ENCODE measurements at places on chromosomes 5 and 9.

DNA sequence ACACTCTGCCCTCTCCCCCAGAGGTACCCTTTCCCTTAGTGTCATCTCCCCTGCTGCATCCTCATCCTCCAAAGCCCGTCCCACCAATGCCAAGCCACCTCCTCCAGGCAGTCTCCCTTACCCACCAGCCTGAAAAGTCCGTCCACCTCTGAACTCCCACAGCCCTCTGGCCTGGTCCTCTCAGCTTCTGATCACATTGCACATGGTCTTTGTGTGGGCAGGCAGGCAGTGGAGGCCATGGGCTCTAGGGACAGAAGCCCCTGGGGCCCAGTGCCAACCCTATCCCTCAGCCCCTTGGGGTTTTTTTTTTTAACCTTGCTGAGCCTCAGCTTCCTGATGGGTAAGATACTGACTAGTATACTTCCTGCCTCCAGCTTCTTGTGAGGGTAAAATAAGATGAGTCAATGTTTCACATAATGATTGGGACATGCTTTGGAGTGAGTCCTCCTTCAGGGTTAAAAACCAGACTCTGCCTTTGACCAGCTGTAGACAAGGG lies 19.4 kb downstream of the CSF1R start:
- H3K27ac ChIP-seq = peak overlapping the region; percentile 4
- peaks cover 3% of the 10 kb centered on the region for H3K27me3 ChIP-seq
- H3K4me3 ChIP-seq = no peak overlapping the region
- no peak for DNase-seq
- H3K36me3 ChIP-seq = no peaks in the 10 kb centered on the region

- no peaks in the 10 kb centered on the region for H3K36me3 ChIP-seq
- DNase-seq = no peak
- no peaks in the 10 kb centered on the region for H3K27me3 ChIP-seq
Observed at GRCh38 chr9:39588500-39589137, 233.2 kb downstream of the SPATA31A1 start.

GRCh38 chr5:173855162-173855994 lies 32.8 kb upstream of the CPEB4 start:
- no peaks in the 10 kb centered on the region for H3K36me3 ChIP-seq
- peak overlapping the region; percentile 35 for H3K27ac ChIP-seq
- peaks cover 6% of the 10 kb centered on the region for H3K27me3 ChIP-seq
- H3K4me3 ChIP-seq = no peak overlapping the region

- H3K27ac ChIP-seq = no peak overlapping the region
- peaks cover 12% of the 10 kb centered on the region for H3K27me3 ChIP-seq
- no peaks in the 10 kb centered on the region for H3K36me3 ChIP-seq
- no peaks in the 10 kb centered on the region for H3K4me1 ChIP-seq
- H3K4me3 ChIP-seq = no peak overlapping the region
- DNase-seq = no peak
Observed at GRCh38 chr5:81398741-81399140, 4.8 kb upstream of the ACOT12 start.

DNA sequence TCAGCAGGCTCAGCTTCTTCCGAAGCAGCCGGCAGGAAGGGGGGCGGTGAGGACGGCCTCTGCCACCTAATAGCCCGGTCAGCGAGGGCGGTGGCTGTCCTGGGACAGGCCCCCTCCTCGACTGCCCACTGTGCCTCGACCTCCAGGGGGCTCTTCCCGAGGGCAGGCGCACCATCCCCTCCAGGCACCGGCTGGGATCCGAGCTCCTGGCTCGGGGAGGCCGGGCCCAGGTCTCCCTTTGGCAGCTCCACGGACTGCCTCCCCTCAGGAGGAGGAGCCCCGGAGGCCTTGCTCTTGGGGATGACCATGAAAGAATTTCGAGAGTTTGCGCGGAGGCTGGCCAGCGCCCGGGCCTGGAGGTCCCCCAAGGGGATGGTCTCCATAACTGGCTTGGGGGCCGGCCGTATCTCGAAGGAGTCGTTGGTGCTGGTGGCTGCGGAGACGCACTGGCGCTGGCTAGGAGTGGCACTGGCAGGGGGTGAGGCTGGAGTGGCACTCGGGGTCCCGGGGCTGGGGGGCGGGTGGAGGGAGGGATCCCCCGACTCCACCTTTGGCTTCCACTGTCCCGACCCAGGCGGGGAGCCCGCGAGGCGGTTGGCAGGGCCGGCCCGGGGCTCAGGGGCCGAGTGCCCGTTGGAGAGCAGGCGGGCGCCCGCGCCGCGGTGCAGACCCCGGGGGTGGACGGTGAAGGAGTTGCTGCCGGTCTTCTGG lies 975 bp downstream of the TPRN start:
- no peaks in the 10 kb centered on the region for H3K36me3 ChIP-seq
- no peaks in the 10 kb centered on the region for H3K27me3 ChIP-seq
- H3K4me1 ChIP-seq = peaks cover 22% of the 10 kb centered on the region
- peak overlapping the region; percentile 83 for H3K4me3 ChIP-seq

DNA sequence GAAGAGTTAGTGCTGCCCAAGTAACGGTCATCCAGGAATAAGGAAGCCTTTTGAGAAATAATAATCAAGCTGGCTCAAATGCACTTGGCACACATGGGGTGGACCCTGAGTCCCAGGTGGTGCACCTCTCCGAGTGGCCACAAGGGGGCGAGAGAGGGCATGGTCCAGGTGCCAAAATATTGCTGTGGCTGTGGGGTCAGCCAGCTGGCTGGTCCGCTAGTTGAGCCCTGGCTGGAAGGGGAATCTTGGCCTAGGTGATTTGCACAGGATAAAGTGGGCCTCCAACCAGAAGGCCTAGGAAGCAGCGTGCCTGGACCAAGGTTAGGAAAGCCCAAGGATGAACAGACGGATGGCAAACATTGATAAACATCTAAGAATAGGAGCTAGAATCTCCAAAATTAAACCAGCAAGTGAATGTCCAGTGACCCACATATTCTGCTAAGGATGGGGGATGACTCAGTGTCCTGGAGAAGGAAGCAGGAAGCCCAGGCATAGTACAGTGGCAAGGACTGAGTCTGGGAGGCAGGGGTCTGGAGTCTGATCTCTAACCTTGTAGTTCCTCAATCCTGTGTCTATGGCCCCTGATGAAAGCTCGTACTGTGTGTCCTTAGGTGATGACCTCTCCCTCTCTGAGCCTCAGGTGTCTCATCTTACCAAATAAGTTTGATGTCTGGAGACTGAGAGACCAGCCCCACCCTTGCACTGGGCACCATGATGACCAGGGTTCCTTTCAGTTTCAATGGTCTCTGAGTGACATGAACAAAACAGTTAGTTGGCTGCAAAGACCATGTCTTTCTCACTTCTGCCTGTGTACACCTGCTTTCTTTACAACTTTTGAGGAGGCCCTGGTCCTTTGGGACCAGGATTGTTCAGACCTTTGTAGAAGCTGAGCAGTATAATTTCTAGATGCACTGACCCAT lies 19.2 kb upstream of the SHB start:
- no peaks in the 10 kb centered on the region for H3K36me3 ChIP-seq
- peak; percentile 84 for DNase-seq
- no peak overlapping the region for H3K27ac ChIP-seq

DNA sequence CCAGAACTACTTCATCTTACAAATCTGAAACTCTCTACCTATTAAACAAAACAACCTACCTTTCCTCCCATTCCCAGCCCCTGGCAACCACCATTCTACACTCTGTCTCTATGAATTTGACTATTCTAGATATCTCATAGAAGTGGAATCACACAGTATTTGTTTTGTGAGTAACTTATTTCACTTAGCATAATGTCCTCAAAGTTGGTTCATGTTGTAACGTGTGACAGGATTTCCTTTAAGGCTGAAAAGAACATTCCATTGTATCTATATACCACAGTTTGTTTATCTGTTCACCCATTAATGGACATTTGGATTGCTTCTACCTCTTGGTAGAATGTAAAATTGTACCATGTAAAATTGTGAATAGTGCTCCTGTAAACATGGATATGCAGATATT lies 70.1 kb upstream of the NXNL2 start:
- H3K4me1 ChIP-seq = no peaks in the 10 kb centered on the region
- no peaks in the 10 kb centered on the region for H3K27me3 ChIP-seq
- DNase-seq = no peak
- H3K27ac ChIP-seq = no peak overlapping the region

DNA sequence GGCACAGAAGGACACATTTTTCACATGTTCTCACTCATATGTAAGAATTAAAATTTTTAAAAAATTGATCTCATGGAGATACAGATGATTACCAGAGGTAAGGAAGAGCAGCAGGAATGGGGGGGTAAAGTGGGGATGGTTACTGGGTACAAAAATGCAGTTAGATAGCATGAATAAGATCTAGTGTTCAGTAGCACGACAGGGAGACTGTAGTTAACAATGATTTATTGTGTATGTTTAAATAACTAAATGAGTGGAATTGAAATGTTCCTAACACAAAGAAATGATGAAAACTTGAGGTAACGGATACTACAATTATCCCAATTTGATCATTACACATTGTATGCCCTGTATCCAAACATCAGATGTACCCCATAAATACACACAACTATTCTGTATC lies 15.2 kb upstream of the TGFBI start:
- no peaks in the 10 kb centered on the region for H3K36me3 ChIP-seq
- DNase-seq = no peak
- peaks cover 17% of the 10 kb centered on the region for H3K27me3 ChIP-seq
- peaks cover 2% of the 10 kb centered on the region for H3K4me1 ChIP-seq
- H3K27ac ChIP-seq = no peak overlapping the region
- H3K4me3 ChIP-seq = no peak overlapping the region

- H3K27ac ChIP-seq = no peak overlapping the region
- no peaks in the 10 kb centered on the region for H3K27me3 ChIP-seq
- peaks cover 14% of the 10 kb centered on the region for H3K4me1 ChIP-seq
- H3K36me3 ChIP-seq = peaks cover 7% of the 10 kb centered on the region
- no peak for DNase-seq
Observed at GRCh38 chr9:130868230-130868629, 28.4 kb downstream of the QRFP start.

DNA sequence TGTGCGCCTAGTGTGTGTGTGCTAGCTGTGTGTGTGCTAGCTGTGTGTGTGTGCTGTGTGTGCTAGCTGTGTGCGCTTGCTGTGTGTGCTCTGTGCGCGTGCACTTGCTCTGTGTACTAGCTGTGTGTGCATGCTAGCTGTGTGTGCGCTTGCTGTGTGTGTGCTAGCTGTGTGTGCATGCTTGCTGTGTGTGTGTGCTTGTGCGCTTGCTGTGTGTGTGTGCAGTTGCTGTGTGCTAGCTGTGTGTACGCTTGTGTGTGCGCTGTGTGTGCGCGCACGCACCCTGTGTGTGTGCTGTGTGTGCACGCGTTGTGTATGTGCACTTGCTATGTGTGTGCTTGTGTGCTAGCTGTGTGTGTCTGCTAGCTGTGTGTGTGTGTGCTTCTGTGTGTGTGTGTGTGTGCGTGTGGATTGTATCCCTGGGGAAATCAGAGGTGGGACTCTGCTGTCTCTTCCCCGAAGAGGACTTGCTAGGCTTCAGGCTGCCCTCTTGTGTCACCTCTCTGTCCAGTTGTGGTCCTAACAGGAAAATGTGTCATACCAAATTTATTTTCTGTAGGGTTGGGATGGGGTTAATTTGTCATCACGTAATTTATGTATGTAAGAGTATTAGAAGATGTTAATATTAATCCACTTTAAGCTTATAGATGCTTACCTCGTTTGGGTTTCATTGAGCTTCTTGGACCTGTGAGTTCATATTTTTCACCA lies 38.9 kb downstream of the TPPP start:
- no peak for DNase-seq
- no peaks in the 10 kb centered on the region for H3K27me3 ChIP-seq
- H3K4me3 ChIP-seq = no peak overlapping the region
- peaks cover 34% of the 10 kb centered on the region for H3K36me3 ChIP-seq
- no peak overlapping the region for H3K27ac ChIP-seq

DNA sequence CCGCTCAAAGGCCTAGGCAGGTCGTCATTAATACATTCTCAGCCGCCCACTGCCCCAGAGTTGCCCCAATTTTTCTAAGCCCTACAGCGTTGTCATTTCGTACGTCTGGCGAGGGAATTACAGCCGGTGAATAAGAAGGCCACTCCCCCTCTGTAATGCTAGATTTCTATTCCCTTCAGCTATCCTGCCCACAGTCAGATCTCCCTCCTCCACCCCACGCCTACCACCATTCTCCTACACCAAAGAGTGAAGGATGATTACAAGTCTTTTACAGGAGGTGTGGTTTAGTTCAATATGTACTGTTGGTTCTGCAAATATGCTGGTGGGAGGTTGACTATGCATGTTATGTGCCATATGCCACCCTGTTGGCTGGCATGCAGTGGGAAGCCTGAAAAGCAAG lies 83.7 kb upstream of the SMIM15 start:
- no peak for DNase-seq
- no peaks in the 10 kb centered on the region for H3K4me1 ChIP-seq
- H3K27me3 ChIP-seq = no peaks in the 10 kb centered on the region
- no peak overlapping the region for H3K4me3 ChIP-seq
- H3K36me3 ChIP-seq = peaks cover 5% of the 10 kb centered on the region

DNA sequence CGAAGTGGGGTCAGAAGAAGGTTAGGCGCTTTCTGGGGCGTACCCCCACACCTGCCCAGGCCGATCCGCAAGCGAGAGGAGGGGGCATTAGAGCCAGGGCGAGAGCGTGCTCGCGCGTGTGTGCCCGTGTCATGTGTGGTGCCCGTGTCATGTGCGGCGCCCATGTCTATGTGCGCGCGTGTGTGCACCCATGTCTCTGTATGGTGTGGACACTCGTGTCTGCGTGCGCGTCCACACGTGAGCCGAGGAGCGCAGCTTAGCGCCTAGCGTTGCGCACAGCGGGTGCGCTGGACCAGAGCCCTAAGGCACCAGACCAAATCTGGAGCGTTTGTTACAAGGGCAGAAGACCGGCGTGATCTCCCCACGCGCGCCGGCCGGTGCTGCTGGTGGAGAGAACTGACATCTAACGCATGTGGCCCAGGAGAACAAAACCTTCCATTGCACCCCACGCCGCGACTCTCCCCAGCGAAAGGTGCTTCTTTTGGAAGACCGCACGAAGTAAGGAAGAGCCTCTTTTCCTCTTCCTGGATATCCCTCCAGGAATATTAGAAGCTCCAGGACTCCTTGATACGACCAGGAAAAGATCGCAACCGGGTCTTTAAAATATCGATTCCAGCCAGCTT lies 644 bp downstream of the NIM1K start:
- peak; percentile 1 for DNase-seq
- H3K4me1 ChIP-seq = peaks cover 21% of the 10 kb centered on the region
- peak overlapping the region; percentile 83 for H3K4me3 ChIP-seq

DNA sequence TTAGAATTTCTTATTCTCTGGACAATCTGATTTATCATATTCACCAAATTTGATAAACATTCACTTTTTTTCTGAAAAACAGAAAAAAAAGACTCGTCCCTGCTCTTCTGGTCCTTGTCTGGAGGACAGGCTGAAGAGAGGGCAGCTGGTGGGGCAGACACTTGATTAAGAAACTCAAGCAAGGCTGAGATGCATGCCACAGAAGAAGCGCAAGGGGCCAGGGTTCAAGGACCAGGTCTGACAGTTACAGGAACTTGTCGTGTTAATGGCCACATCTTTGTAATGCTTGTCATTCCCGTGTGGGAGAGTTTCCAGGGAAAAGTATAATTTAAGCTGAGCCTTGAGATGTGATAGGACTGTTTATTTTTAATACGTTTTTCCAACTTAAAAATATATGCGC lies 40.6 kb upstream of the SHB start:
- peaks cover 10% of the 10 kb centered on the region for H3K27me3 ChIP-seq
- H3K4me3 ChIP-seq = no peak overlapping the region
- H3K4me1 ChIP-seq = no peaks in the 10 kb centered on the region

GRCh38 chr5:132445640-132445923 lies 45.0 kb downstream of the IRF1 start:
- no peaks in the 10 kb centered on the region for H3K27me3 ChIP-seq
- no peak overlapping the region for H3K27ac ChIP-seq
- H3K4me3 ChIP-seq = no peak overlapping the region
- peaks cover 26% of the 10 kb centered on the region for H3K36me3 ChIP-seq
- DNase-seq = no peak

Data from memory B cell (primary cell).